Left hindlimb (tissue), 1 donor: ENCODE measurements at places on chromosomes 16 and 17.

GRCh38 chr17:18041776-18042175, 2.6 kb downstream of the GID4 start:
- no peak for DNase-seq

DNA sequence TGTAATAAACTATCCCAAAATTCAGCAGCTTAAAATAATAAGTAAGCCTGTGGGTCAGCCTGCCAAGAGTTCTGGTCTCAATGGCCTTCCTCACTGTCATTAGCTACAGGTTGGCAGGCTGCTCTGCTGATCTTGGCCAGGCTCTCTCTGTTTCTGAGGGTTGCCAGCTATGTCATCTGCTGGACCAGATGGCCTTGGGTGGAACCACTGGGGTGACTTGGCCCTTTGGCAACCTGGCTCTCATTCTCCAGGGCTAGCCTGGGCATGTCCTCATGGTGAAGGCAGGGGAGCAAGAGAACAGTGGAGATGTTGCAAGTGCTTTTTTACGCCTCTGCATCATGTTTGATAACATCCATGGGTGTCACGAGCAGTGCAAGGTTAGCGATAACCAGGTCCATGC, 13.9 kb downstream of the ITGAM start:
- DNase-seq, result no peak

DNA sequence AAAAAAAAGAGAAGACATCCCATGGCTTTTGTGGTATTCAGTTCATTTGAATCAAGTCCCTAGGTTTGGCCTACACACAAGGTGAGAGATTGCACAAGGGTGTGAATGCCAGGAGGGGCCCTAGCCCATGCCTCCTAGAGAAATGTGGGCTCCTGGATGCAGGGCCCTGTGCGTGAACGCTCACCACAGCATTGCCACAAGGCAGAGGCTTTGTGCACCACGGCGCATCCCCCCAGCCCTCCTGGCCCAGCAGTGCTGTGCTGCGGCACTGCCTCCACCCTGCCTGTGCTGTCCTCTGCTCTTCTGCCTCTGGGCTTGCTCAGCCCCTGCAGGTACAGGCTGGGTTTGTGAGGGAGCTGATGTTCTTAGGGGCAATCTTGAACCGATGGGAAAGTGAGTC, 80.9 kb upstream of the MED9 start:
- DNase-seq, result no peak

DNA sequence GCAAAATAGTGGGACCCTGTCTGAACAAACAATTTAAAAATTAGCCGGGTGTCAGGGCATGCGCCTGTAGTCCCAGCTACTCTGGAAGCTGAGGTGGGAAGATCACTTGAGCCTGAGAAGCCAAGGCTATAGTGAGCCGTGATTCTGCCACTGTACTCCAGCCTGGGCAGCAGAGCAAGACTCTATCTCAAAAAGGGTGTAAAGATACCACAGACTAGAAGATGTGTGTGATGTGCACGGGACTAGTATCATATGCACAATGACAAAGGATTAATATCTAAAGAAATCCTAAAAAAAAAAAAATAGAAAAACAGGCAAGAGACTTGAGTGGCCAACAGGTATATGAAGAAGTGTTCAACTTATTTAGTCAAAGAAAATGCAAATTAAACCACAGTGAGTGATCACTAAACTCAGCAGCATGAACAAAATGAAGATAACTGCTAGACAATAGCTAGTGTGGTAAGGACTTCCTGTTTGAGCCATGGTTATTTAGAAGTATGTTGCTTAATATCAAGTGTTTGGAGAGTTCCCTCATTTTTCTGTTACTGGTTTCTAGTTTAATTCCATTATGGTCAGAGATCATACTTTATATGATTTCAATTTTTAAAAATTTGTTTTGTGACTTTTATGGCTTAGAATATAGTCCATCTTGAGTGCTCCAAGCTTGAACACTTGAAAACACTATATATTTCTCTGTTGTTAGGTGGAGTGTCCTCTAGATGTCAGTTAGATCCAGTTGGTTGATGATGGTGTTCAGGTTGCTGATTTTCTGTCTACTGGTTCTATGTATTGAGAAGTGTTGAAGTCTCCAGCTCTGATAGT, 14.7 kb upstream of the SLX4 start:
- DNase-seq, result no peak

- DNase-seq, result no peak
Measured at GRCh38 chr16:57688487-57688986, 6.1 kb upstream of the DRC7 start.

- DNase-seq, result no peak
Measured at GRCh38 chr17:61201211-61201610, 198.4 kb upstream of the TBX2 start.

- no peak for DNase-seq
Measured at GRCh38 chr17:49370971-49371834, 9.2 kb upstream of the ZNF652 start.

- no peak for DNase-seq
Measured at GRCh38 chr16:67750466-67750865, 31.4 kb upstream of the GFOD2 start.

DNA sequence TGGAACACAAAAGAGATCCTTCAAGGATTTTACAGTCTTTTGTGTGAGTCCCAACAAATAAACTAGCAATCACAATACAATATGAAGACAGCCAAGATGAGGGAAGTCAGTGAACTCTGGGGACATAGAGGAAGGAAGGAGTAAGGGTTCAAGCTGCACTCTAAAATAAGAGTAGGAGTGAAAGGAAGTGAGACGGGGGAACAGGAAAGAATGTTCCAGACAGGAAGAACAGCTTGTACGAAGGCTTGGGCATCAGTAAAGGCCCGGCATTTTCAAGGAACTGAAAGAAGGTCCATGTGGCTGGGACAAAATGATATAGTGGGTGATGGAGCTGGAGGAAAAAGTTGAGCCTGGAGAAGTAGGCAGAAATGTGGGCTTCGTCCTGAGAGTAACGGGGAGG, 4.5 kb downstream of the CCL17 start:
- DNase-seq, result no peak

DNA sequence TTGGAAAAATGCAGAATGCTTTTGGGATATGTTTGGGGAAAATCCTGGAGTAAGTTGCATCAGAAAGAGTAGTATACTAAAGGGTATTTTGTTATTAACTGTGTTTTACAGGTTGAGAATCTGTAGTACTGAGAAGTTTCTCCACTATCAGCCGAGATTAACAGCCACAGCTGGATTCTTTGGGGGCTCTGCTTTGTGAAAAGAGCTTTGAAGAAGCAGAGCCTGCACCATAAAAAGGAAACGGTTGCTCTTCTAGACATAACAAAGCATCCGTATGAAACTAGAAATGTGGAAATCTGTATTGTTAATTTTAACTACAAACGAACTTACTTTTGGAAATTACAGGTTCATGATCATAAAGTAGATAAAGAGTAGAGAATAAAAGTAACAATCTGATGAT, 5.3 kb downstream of the NLK start:
- DNase-seq, result no peak

GRCh38 chr16:24996301-24996700, 18.9 kb downstream of the ARHGAP17 start:
- no peak for DNase-seq

DNA sequence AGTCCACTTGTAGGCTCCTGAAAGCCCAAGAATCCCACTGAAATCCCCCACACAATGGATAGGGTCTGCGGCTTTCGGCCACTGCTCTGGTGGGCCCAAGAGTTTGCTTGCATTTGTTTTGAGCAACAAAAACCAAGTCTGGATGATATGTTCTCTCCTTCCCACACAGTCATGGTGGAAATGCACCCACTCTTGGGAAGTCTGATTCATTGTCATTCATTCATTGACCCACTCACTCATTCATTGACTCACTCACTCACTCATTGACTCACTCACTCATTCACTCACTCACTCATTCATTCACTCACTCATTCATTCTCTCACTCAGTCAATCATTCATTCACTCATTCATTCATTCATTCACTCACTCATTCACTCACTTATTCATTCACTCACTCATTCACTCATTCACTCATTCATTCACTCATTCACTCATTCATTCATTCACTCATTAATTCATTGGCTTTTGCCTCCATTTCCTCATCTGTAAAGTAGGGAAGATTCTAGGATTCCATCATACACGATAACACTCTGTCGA, 2.2 kb upstream of the CA5A start:
- DNase-seq, result no peak

GRCh38 chr17:38455288-38455915, 27.1 kb downstream of the ARHGAP23 start:
- peak; percentile 60 for DNase-seq

- DNase-seq, result no peak
Measured at GRCh38 chr16:89060207-89060794, 33.4 kb upstream of the ACSF3 start.

- DNase-seq, result no peak
Measured at GRCh38 chr17:57672971-57673370, 72.1 kb downstream of the CCDC182 start.

- no peak for DNase-seq
Measured at GRCh38 chr17:63173450-63173849, 207.4 kb downstream of the TANC2 start.

DNA sequence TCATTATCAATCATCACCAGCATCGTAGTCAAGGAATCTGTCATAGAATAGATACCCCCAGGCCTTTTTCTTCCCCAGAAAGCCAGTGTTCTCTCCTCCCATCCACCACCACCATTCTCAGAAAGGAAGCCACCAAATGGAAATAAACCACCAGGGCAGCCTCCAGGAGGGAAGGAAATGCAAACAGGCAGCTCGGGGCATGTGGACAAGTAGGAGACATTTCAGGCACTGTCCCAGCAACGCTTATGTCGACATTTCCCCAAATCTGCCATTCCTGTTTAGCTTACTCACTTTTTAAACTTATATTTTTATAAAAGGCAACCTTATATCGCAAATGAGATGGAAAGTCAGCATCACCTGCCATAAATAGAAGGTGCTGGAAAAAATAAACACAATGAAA, 15.8 kb downstream of the EMP2 start:
- no peak for DNase-seq

DNA sequence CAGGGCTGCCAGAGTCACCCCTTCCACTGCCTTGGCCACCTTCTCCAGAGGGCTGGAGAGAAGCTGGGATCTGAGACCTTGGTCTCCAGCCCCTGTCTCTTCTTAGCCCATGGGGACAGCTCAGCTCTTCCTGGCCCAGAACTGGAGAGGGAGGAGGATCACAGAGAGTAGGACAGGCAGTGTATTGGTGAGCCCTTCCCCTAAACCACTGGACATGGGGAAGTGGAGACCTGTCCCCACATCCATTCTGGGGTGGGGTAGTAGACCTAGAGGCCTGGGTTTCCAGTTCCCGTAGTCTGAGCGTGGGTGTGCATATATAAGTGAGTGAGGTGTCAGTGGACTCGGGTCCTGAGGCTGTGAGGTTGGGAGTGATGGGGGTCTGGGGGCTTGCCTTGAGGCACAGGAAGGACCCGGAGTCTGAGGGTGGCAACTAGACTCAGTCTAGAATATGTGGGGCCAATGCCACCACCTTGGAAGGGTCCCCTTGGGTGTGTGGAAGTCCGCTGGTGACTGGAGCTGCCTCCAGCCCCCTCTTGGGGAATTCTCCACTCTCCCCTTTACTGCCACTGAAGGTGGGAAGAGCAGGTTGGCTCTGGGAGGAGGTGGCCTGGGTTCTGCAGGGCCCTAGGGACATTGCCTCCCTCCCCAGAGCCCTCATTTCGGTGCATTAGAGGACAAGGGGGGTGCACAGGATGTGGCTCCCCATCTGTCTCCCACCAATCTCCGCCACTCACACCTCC, 19.9 kb downstream of the GJD3 start:
- DNase-seq, result peak; percentile 49

GRCh38 chr16:89256651-89257254, 39.2 kb downstream of the ZNF778 start:
- no peak for DNase-seq

GRCh38 chr17:64146418-64147109, 16.6 kb upstream of the ERN1 start:
- DNase-seq, result peak; percentile 80

DNA sequence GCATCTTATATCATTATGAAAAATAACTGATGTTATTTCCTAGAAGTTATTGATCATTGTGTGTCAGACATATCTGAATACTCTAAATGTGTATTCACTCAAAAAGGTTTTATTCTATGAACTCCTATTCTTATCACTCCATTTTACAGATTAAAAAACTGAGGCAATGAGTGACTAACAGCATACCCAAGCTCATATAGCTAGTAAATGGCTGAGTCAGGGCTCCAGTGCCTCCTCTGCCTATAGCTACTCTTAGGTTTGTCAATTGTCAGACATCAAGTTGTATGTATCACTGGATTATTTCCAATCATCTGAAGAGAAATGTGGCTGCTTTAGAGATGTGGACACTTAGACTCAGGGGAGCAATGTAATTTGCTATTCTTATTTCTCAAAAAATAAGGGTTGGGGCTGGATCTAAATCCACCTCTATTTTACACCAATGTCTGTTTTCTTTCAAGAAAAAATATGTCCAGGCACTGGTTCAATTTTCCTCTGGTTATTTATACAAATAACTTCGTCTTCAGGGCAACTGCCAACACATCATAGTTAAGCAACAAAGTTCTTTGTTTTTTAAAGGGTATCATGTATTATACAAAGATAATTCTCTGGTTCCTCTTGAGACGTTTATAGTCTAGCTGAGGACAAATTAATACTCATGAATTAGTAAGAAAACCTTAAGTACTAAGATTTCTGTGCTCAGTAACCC, 328.9 kb upstream of the MAF start:
- no peak for DNase-seq

DNA sequence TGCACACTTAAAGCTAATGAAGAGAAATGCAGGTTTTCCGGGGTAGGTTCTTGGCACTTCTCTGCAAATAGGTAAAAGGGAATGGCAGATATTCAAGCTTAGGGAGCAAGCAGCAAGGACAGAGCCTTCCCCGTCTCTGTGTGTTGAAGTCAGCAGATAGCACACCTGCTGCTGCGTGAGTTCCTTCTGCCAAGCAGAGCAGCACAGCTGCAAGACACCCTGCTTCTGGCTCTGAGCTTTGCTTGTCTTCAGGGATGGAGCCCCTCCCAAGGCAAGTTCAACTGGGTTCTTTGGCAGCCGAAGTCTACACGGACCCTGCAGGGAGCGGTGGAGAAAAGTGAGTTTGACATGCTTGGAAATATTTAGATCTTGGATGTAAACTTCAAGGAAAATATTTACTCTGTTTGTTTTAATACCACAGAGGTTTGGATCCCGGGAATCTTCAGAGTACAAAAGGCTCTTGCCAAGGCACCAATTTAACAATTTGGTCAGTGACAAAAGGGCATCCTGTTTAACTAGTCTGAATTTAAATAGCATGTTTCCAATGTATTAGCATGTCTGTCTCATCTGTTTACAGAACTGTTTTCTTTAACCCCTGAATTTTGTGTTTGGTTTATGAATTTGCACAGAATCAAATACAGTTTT, 113.4 kb upstream of the KCNJ16 start:
- peak; percentile 76 for DNase-seq

- no peak for DNase-seq
Measured at GRCh38 chr16:76176153-76176552, 101.0 kb upstream of the CNTNAP4 start.
